Bronchial epithelial cell (primary cell): ENCODE measurements at places on chromosomes 1 and 21. TPM values are rescaled to one million over a fixed set of nuclear protein-coding genes. Genes with fewer than 3 reads are reported as not detected.

Gene SRSF11
- total RNA-seq, result 62.9 and 107 TPM in 2 replicates

Gene FAM177B
- 0.38 TPM in 1 of 2 replicates, not detected in the other for total RNA-seq

Gene LCE1D
- total RNA-seq, result not detected in 2 replicates

Gene RCSD1
- under 0.01 and 0.13 TPM in 2 replicates for total RNA-seq

Gene CAPN9
- 0.13 TPM in 1 of 2 replicates, not detected in the other for total RNA-seq
